ENCODE measurements at places on chromosomes 4 and X. TPM values are rescaled to one million over a fixed set of nuclear protein-coding genes. Genes with fewer than 3 reads are reported as not detected.

GRCh38 chrX:40651620-40652223 lies 4.4 kb upstream of the CXorf38 start:
- DNase-seq: peak; percentile 75

DNA sequence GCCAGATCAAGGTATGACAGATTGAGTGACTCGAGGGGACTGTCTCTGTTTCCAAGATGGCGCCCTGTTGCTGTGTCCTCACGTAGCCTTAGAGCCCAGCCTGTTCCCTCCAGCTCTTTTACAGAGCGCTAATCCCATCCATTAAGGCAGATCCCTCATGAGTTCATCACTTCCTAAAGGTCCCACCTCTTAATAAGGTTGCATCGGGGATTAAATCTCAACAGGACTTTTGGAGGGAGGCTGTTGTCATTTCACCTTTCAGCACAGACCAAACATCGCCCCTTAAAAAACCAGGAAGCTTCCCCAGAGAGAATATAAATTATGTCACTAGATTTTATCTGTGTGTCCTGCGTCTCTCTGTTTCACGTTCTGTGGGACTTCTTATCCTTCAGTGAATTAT lies 32.6 kb upstream of the DHRSX start:
- no peak for DNase-seq

DNA sequence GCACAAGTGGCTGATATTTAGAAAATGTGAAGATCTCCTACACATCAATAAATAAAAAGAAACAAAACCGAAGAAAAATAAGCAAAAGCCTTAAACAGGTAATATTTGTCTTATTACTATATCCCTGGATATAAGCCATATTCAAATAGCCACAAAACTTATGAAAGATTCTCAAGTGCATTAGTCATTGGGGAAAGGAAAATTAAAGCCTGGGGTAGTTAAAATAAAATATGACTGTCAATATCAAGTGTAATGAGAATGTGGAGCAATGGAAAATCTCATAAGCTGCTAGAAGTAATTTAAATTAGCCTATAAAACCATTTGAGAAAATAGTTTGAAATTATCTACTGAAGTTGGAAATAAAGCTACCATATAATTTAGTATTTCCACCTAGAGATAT lies 399.9 kb downstream of the GASK1B start:
- no peak for DNase-seq

DNA sequence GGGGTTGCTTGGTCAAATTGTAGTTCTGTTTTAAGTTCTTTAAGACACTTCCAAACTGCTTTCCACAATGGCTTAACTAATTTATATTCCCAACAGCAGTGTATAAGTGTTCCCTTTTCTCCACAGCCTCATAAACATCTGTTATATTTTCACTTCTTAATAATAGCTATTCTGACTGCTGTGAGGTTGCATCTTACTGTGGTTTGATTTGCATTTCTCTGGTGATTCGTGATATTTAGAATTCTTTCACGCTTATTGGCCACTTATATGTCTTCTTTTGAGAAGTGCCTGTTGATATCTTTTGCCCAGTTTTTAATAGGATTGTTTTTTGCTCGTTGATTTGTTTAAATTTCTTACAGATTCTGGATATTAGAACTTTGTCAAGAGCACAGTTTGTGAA lies 278.6 kb upstream of the ITM2A start:
- no peak for DNase-seq

DNA sequence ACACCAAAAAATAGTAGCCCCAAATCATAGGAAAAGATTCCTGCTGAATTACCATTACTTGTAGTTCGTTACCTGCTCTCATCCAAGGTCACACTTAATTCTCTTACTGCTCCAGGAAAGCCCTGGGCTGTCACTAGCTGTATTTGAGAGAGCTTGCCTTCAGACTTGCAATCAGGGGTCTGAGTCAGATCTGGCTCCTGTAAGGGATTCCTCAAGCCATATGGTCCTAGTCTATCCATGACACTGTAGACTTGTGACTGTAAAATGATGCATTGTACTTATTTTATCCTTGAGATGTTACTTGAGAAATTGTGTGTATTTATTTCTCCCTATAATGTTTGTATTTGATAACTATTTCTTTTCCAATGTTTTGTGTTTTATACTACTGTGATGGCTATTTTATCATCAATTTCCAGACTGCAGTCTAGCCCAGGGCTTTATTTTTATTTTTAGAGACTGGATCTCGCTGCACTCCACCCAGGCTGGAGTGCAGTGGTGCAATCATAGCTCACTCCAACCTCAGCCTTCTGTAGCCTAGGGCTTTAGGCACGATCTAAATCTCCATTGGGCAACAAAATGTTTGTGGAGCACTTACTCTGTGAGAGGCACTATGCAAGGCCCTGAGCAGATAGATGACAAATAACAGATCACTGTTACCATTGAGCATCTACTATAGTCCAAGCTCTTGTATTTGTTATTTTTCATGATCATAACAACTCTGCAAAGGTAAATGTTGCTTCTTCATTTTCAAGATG lies 24.2 kb downstream of the ERVMER34-1 start:
- no peak for DNase-seq

- peak; percentile 72 for DNase-seq
Measured at GRCh38 chrX:154541896-154542722, 4.5 kb downstream of the G6PD start.

DNA sequence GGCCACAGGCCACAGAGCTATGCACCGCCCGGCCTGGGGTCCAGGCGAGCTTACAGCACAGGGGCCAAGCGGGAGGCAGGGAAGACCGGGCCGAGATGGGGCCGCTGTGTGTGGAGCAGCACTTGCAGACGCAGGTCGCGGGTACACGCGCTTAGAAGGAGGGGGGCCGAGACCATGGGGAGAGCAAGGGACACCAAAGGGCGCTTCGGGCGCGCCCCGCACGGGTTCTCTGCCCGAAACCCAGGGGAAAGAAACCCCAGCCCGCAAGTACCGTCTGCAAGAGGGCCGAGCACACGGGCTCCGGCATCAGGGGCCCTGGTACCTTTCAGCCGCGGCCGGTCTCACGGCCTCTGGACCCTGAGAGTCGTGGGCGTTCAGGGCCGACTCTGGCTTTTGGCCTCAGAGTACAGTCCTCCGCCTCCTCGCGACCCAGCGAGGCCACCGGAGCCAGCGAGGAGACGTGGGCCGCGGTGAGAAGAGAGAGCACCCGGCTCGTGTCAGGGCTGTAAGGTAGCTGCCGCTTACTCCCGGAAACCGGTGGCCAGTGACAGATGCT lies 342 bp downstream of the EOLA2 start:
- no peak for DNase-seq

GRCh38 chr4:48315728-48316630 lies 25.4 kb upstream of the SLAIN2 start:
- peak; percentile 19 for DNase-seq

The MRFAP1L1 gene
- total RNA-seq: 51.2 TPM

- no peak for DNase-seq
Measured at GRCh38 chrX:41452565-41453356, 5.6 kb downstream of the NYX start.

GRCh38 chr4:81679315-81679714 lies 207.6 kb upstream of the RASGEF1B start:
- no peak for DNase-seq

- DNase-seq: no peak
Measured at GRCh38 chrX:128699716-128700285, 647.6 kb upstream of the ACTRT1 start.
